CD4-positive, alpha-beta T cell treated with Interferon alpha-2 for 1 hour (primary cell): ENCODE measurements at places on chromosomes 5 and 9.

DNA sequence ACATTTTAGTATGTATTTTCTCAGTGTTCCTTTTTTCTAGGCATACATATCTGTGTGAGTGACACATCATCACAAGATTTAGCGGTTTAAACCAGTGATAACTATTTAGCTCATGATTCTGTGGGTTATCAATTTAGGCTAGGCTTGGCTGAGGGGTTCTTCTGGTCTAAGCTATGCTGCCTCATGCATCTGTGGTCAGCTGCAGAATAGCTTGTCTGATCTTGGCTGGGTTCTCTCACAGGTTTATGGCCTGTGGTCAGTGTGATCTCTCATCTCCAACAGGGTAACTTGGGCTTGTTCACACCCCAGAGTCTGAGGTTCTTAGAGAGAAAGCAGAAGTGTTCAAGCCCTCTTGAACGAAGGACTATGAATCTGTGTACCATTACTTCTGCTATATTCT, 363.3 kb downstream of the KDM4C start:
- peak; percentile 9 for DNase-seq

DNA sequence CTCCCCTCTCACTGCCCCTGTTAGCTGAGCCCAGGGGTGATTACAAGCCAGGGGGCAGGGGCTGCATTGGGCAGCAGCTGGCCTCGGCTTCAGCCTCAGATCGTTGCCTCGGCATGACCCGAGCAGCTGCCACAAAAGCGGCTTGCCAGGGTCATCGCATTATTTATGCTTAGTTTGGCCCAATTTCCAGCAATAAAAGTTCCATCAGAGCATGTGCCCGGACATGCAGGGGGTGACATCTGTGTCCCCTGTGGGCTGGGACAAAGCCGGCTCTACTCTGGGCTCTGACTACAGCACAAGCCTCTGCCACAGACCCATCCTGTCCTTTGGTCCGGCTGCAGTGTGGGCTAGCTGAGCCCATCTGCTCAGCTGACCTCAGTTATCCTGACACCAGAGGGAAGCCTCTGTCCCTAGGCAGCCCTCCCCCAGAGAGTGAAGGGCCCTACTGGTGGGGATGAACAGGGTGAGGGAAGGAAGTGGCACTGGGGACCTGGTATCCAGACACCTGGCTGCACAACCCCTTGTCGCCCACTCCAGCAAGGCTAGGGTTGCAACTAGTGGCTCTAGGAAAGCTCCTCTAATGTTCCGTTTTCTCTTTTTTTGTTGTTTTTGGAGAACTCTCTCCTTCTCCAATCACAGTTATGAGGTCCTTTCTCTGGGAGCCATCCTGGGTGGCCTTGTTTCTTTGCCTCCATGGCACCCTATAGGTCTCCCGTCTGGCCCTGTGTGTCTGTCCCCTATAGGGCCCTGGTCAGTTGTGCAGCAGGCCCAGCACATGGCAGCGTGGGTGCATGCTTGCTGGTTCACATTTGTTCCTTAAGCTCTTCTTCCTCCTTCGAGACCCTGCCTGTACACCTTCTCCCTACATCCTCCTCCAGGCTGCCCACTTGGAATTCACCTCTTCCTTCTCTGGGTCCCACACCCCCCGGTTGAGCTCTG, 13.3 kb upstream of the GADD45G start:
- DNase-seq, result no peak

DNA sequence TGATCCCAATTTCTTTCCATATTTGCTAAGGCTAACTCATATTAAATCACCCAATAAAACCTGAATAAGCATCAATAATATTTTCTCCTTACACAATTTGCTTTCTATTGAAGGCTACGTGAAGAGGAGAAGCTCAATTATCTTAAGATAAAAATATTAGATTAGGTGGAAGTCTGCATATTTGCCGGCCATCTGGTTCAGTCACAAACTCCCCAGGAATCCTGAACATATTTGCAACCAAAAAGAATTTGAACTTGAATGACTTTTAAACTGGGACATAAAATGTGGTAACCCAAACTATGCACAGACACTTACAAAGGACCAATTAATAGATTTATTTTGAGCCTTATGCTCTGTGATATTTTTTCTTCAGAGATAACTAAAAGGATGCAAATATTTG, 92.3 kb downstream of the HAPLN1 start:
- no peak for DNase-seq

- DNase-seq, result no peak
Observed at GRCh38 chr9:25003686-25004085, 458.0 kb upstream of the IZUMO3 start.

- DNase-seq, result no peak
Observed at GRCh38 chr5:158058208-158059120, 199.5 kb upstream of the CLINT1 start.

DNA sequence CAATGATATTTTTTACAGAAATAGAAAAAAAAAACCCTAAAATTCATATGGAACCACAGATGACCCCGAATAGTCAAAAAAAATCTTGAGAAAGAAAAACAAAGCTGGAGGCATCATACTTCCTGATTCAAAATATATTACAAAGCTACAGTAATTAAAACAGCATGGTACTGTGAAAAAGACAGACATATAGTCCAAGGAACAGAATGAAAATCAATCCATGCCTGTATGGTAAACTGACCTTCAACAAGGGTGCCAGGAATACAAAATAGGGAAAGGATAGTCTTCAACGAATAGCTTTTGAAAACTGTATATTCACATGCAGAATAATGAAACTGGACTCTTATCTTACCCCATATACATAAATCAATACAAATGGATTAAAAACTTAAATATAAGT, 307.5 kb downstream of the MCTP1 start:
- DNase-seq, result no peak

GRCh38 chr5:43469671-43470391, 13.8 kb downstream of the TMEM267 start:
- DNase-seq, result no peak

GRCh38 chr5:180696116-180696515, 43.7 kb downstream of the OR2Y1 start:
- DNase-seq, result no peak

GRCh38 chr5:132263548-132264261, 6.2 kb downstream of the PDLIM4 start:
- no peak for DNase-seq

- no peak for DNase-seq
Observed at GRCh38 chr5:113199122-113199905, 222.7 kb downstream of the DCP2 start.

DNA sequence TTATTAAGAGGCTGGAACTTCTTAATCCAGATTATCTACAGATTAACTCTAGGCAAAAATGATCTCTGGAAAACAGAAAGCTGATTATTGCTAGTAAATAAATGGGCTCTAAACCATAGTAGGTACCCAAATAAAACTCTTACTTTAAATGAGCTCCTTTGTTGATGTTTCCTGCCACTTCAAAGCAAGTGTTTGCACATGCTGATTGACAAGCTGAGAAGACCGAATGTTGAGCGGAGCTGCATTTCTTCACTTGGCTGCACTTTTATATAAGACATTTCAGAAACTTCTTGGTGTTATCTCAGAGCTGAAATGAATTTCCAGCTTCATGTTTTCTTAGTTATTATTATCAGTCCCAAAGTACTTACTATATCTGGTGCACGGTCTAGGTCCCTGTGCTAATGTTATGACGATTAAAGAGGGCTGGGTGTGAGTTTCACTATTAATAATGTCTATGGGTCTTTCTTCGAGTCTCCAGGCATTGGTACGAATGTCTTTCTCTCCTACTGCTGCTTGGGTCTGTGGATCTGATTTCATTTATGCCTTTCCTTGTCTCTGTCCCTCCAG, 58.6 kb upstream of the CTXN3 start:
- no peak for DNase-seq

GRCh38 chr5:23820765-23821471, 313.5 kb downstream of the PRDM9 start:
- DNase-seq, result no peak

GRCh38 chr5:154296525-154297159, 106.1 kb downstream of the GALNT10 start:
- DNase-seq, result no peak

DNA sequence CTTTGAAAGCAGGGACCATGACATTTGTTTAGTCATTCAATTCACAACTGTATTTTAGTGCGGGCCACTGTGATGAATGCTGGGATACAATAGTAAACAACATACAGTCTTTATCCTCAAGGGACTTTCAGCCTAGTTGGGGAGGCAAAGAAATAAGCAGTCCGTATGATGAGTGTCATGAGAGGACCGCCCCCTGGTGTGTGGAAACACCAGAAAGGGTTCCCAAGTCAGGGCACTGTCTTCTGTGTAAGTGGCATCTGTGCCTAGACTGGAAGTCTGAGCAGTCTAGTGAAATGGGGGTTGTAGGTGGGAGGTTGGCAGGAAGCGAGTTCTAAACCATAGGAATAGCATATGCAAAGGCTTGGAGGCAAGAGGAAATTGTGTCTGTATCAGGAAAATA, 6.8 kb downstream of the C9orf43 start:
- no peak for DNase-seq

DNA sequence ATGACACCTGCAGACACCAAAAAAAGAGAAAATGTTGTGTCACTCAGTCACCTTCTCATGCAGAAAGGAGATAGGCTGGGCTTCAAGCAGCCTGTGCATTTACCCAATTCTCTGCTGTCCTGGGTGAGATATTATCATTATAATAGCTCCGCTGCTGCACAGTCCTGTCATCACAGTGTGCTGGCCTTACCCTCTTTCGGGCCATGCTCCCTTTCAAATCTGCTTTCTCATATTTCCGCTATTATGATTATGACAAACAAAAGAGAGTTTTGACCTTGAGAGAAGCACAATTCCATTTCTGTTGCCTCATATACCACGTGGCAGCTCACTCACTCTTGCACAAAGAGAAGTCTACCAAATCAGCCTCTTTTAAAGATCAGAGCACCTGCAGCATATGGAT, 1350.1 kb upstream of the ACO1 start:
- DNase-seq, result no peak

DNA sequence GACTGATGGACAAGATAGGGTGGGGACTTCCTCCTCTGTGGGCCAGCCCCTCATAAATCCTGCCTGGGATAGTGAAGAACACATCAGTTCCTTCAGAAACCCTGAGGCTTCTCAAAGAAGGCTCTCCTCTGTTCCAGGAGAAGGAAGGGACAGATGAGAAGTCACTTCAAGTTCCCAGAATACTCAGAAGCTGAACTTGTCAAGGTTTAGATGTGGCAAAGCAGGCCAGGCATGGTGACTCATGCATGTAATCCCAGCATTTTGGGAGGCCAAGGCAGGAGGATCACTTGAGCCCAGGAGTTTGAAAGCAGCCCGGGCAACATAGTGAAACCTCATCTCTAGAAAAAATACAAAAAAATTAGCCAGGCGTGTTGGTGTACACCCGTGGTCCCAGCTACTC, 38.5 kb downstream of the STOM start:
- DNase-seq, result no peak

- no peak for DNase-seq
Observed at GRCh38 chr9:12271421-12271891, 421.7 kb upstream of the TYRP1 start.

GRCh38 chr9:23554686-23555085, 271.4 kb downstream of the ELAVL2 start:
- DNase-seq, result no peak

DNA sequence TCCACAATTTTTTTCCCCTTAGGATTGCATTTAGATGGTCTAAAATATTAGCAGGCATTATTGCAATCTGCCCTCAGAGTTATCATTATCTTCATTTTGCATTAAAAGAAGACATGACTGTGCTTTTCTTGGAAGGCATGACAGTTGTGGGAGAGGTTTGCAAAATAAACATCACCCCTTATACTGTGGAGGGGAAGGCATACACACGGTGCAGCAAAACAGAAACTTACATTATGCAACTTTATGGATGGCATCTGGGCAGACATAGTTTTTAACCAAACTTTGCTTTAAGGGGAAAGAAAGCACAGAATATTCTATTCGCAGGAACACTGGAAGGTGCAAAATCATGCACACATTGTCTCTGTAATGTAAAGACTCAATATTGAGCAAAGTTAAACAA, 505.8 kb upstream of the ADAMTS16 start:
- DNase-seq, result no peak

DNA sequence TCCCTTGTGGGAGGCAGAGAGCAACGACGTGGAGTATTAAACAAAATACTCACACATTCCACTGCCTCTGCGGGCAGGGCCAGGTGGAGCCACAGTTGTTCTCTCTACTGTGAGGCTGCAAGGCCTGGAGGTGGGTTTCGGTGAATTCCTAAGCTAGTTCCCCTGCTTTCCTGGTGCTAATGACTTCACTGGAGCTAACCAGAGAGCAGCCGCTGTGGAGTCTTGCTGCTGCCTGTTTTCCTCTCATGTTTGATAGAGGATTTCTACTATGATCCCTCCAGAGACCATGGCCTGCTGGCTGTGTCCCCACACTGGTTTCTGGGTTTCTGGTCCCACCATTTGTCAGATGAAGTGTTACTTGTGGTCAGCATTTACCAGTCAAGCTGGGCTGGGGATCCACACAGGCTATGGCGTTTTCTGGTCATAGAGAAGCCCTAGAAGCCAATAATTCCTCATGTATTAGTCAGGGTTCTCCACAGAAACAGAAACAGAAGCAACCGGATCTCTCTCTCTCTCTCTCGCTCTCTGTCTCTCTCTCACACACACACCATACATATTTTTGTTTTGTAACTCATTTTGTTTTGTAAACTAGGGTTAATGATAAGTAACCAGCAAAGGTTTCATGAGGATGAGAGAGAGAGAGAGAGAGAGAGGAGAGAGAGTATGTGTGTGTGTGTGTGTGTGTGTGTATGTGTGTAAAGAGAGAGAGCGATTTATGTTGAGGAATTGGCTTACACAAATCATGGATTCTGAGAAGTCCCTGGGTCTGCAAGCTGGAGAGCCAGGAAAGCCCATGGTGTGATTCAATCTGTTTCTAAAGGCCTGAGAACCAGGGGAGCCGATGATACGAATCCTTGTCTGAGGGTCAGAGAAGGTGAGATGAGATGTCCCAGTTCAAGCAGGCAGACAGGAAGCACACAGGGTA, 403.0 kb downstream of the GADD45G start:
- no peak for DNase-seq

DNA sequence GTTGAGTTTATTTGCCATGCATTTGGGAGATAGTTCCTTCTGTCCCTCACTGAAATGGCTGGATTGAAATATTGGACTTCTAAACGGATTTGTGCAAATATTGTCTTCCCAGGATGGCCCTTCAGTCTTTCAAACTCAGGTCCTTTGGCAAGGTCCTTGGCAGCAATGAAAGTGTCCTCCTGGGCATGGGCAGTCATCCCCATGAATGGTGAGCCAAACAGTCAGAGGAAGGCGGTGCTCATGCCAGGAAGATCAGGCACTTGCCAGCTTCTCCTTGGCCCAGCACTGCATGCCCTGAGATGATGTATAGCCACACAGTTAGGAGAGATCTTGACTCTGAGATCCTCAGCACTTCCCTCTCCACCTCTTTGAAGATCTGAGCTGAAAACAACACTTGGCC, 221.4 kb upstream of the KLF4 start:
- no peak for DNase-seq

GRCh38 chr5:109779036-109779735, 89.5 kb downstream of the MAN2A1 start:
- DNase-seq, result no peak

DNA sequence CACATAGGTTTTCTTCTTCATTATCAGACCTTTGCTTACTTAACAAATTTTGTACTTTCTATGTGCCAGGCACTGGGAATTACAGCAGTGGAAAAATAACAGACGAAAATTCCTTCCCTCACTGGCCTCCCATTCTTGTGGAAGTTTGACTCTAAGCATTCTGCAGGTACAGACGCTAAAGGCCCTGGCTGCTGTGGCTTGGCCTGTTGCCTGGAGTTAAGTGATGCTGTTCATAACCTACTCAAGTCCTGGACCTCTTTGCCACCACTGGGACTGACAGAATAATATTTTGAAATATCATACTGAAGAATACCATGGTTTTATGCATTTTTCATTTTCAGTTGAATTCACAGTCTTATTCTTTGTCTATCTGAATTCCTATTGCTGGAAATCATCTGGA, 97.3 kb upstream of the SPATA31C2 start:
- DNase-seq, result no peak

- DNase-seq, result no peak
Observed at GRCh38 chr5:155753943-155754581, 572.9 kb upstream of the SGCD start.
